ENCODE measurements at places on chromosomes 11 and 22.

GRCh38 chr11:1760351-1761109, 3.2 kb downstream of the CTSD start:
- no peak for DNase-seq

GRCh38 chr11:326592-326841, 5.9 kb upstream of the IFITM3 start:
- DNase-seq: no peak

DNA sequence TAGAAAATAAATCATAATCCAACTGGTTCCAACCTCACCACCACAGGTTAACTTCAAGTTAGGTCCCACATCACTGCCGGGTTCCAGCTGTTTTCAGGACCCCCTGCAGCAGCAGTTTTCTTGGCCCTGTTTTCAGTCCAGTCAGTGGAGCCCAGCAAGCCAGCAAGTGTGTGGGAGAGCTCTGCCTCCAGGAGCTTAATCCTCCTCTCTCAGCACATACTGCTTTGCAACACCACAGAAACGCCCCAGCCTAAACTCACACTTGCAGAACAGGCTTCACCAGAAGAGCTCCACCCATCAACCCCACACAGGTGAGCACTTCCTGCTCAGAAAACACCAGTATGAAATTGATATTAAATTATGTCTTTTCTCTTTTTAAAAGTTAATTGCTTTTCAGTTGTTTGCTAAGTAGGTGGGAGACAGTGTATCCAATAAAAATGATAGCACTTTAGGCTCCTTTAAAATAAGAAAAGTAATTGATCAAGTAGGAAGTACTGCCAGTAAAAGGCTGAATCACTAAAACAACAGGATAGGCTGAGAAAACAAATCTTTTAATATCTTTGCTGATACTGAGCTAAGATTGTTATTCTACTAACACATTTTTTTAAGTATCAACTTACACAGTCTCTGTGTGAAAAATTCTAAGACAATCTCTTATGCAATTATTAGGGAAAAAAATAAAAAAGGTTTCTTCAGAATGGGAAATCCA, 81.5 kb upstream of the TP53AIP1 start:
- DNase-seq: peak; percentile 31

GRCh38 chr22:47593911-47594311, 831.5 kb downstream of the TBC1D22A start:
- no peak for DNase-seq

DNA sequence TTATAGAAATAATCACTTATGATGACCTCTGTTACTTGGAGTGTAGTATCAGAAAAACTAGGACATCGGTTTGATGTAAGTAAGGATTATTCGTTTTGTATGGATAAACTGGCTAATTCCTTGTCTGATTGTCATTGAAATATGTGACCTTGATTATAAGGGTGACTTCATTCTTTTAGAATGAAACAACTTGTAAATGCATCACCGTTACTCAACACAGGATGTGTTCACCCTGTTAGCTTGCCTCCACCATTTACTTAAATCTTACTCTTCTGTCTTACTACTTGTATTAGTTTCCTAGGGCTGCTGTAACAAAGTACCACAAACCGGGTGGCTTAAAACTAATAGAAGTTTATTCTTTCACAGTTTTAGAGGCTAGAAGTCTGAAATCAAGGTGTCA, 7.9 kb downstream of the SFI1 start:
- DNase-seq: no peak

DNA sequence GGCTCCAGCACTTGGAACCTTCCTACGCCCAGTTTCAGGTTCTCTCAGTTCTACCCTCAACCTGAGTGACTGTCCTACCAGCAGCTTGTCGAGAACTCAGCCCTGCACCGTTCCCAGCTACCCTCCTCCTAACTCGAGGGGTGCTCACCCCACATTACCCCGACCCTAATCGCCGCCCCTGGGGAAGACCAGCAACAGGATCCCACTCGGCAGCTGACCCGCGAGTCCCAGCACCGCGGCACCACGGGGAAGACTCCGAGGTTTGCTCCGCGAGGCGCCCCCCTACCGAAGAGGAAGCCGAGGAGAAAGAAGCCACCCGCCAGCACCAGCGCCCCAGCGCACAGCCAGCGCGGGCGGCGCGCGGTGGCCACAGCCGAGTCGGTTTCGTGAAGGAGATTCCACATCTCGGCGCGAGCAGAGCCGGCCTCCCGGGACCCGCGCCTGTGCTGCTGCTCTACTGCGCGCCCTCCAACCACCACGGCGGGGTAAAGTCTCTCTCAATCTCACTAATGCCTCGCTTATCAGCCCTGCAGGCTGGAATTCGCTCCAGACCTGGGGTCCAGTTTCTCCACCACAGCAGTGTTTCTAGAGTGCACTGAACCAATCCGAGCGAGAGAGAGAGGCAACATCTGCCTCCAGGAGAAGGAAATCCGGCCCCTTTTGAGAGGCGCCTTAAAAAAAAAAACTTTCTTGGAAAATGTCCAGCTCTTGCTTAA, at the start of gene FOLH1:
TSS of gene FOLH1 (minus strand) at position 597 of the 716 bp plus-strand sequence. CDS start at position 404, 193 bp downstream.
- no peak for DNase-seq

- no peak for DNase-seq
Observed at GRCh38 chr22:35313311-35314121, 13.8 kb downstream of the TOM1 start.

Data from activated CD4-positive, alpha-beta T cell treated with anti-CD3 and anti-CD28 coated beads, Interleukin-2, amount 10 ng/mL, durations not matched to agents 7 days and 5 days (primary cell).